ENCODE measurements at places on chromosomes 1 and 21.

- no peak for DNase-seq
Observed at GRCh38 chr1:182965861-182966260, 12.9 kb upstream of the SHCBP1L start.

DNA sequence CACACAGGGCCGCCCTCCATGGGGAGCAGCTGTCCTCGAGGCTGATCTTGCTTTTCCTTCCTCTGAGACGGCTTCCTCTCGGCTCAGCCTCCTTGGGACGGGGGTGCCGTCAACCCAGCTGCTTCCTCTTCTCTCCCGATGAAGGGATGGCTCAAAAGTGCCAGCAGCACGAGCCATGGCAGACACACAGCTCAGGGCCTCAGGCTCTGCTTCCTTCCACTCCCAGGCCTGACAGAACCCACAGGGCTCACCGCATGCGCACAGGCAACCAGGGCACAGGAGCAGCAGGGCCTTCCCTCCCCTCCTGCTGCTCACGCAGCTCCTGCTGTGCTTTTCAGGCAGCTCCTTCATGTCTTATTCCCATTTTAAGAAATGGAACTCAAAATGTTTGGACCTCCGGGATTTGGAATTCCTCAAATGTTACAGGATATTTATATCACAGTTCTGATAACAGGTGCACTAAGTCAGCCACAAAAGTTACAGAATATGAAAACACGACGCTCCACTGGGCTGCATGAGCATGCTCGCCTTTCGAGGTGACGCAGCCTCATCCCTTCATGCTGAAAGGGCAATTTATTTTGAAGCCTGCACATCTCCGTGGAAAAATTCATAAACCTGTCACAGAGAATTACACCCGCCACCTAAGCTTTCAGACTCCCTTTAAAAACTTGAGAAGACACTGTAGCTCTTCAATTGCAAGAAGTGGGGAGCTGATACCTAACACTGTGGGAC, 84.4 kb downstream of the HSF2BP start:
- DNase-seq = no peak

GRCh38 chr1:169741666-169742394, 8.0 kb upstream of the SELE start:
- DNase-seq = no peak

- DNase-seq = no peak
Observed at GRCh38 chr1:59415286-59415850, 118.5 kb downstream of the FGGY start.

DNA sequence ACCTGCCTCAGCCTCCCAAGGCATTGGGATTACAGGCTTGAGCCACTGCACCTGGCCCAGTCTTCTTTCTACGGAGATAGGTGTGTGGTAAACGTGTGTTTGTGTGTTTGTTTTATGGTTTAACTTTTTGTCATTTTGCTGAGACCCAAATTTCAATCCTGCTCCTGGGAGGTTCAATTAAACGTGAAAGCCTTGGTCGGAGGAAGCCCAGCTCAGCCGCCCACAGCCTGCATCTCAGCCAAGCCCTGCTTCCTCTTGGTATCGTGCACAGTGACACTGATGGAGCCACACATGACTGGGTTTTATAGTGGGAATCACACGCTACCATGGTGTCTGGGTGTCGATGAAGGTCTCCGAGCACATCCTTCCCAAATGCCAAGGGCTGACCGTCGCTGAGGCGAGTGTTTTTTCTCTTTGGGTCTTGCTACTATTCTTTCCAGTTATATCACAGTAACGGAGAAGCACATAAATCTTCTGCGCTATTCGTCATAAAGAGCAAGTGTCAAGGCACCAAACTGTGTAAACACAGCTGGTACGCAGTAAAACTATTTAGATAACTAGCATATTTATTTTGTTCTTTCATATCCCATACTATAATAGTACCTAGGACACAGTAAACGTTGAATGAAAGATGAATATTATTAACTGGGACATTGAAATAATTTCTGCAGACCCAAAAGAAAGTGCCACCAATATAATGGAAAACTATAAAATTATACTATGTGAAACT, 39.3 kb downstream of the HLCS start:
- DNase-seq = no peak

DNA sequence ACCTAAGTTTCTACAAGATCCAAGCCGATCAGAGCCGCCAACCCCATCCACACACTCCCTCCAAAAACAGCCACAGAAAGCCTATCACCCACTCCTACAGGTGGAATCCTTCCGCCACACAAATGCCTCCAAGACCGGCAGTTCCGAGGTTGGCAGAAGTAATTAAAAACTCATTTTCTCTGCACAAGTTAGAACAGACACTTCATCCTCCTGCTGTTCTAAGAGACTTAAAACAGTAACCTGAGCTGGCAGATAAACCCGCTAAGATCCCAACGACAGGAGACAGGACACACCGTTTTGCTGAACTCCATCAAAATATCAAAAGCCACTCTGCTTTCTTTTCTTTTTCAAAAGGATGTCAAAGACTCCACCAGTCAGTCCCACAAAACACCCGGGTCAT, 2.8 kb downstream of the SSBP3 start:
- no peak for DNase-seq

Data from cortex of kidney (tissue), 1 donor.